ENCODE measurements at places on chromosomes 4 and X.

DNA sequence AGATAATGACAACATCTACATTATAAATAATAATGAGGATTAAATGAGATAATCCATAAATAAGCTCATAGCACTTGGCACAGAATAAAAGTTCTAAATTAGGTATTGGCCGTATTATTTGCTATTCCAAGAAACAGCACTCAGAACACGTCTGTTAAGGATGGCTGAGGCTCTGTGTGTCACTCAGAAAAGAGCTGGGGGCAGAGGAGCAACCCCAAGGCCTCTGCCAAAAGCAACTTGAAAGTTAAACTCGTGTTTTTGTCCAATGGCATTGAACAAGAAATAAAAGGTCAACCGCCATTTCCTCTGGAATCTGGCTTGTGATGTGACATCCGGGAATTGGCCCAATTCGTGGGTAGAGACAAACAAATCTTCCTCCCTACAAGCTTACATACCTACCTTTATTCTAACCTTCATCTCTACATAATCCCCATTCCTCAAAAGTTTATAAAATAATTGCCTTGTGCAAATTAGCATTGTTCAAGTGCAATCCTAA, 42.3 kb upstream of the FAM241A start:
- DNase-seq = no peak

GRCh38 chrX:9318213-9318612, 146.6 kb upstream of the TBL1X start:
- DNase-seq = no peak

GRCh38 chr4:91519155-91519554, 784.6 kb upstream of the GRID2 start:
- no peak for DNase-seq

DNA sequence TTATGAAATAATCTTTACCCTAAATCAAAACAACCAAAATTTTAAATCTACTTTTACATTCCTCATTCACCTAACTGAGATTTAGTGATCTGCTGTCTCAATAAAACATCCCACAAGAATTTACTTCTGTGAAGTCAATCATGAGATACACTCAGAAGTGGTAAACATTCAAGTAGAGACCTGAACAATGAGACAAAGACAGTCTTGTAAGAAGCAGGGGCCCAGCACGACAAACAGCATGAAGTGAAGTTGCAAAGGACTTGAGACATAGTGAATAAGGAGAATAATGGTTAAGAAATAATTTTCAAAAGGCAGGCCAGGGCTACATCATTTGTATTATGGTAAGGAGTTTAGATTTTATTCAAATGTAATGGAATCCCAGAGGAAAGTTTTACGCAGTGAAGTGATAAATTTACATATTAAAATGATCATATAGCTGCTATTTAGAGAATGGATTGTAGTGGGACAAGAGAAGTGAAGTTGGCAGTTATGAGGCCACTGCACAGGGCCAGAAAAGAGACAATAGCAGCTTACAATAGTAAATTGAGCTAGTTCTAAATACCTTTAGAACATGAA, 101.9 kb downstream of the MAB21L2 start:
- no peak for DNase-seq

DNA sequence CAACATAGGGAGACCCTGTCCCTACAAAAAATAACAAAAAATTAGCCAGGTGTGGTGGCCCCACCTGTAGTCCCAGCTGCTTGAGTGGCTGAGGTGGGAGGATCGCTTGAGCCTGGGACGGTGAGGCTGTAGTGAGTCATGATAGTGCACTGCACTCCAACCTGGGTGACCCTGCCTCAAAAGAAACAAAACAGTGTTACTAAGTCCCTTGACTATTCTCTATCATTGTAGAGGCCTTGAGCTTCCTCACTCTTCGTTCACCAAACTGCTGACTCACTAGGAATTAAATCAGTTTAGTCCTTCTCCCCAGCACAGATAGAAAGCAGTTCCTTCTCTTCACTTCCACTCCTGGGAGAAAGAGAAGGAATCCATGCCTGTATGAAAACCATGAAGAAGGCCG, 14.5 kb downstream of the CDS1 start:
- DNase-seq = no peak

- DNase-seq = no peak
Observed at GRCh38 chrX:120207009-120207605, 43.5 kb upstream of the ZBTB33 start.

DNA sequence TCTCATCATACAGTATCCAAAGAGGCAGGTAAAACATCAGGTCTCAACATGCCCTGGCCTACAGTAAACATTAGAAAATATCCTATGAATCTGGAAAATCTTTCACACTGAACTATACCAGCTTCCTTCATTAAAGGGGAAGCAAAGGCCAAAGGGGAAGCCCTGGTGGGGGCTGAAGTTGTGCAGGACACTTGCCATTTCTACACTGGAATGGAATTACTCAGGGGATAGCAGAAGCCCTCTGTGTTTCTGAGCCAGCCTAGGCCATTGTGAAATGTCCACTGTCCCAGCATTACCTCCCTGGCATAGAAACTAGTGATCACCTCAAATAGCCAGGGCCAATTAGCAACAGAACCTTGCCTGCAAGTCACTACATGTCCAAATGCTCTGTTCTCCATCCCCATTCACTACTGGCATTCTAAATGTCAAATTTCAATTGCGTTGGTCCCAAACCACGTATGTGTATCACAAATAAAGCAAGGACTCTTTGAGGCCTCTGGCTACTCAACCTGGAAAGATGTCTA, 429.9 kb downstream of the AFF2 start:
- DNase-seq = no peak

- DNase-seq = no peak
Observed at GRCh38 chr4:158341896-158342295, 131.6 kb downstream of the TMEM144 start.

DNA sequence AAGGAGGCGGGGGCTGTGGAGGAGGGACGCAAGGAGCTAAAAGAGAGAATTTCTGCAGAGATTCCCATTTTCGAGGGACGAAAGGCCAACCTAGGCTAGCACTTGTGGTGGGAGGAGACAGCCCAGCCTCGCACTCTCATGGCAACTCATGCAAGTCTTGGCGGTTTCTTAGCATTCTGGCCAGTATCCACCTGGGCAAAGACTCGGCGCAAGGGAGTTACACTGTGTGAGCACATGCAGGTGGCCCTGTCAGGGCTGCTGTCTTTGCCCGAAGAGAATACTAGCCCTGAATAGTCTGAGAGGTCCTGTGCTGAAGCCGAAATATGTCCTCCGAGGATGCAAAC, 15.5 kb downstream of the MCF2 start:
- no peak for DNase-seq

GRCh38 chrX:65758505-65758904, 91.1 kb downstream of the MSN start:
- no peak for DNase-seq

- peak; percentile 27 for DNase-seq
Observed at GRCh38 chr4:94595880-94596483, 144.2 kb downstream of the PDLIM5 start.

DNA sequence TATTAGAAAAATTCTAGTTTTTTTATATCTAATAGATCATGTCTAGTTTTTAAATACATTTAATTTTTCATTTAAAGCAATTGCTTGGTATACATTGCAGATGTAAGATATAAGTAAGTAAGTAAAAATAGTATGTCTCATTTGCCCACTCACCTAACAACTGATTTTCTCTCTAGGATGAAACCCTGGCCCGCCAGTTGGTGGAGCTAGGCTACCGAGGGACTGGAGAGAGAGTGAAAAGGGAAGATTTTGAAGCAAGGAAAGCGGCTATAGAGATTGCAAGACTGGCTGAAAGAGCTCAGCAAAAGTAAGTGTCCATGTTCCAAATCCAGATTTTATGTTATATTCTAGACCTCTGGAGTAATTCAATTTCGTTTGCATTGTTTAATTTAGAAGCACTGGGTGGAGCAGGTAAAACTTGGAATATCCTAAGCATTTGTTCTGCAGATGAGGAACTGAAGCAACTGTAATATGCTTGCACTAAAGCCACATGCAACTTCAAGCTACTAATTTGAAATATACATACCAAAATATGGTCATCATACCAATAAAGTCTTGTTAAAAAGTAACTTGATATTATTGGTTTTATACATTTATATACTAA, 27.1 kb downstream of the CFAP299 start:
- no peak for DNase-seq

GRCh38 chr4:134777606-134778005, 576.0 kb upstream of the PABPC4L start:
- DNase-seq = no peak

DNA sequence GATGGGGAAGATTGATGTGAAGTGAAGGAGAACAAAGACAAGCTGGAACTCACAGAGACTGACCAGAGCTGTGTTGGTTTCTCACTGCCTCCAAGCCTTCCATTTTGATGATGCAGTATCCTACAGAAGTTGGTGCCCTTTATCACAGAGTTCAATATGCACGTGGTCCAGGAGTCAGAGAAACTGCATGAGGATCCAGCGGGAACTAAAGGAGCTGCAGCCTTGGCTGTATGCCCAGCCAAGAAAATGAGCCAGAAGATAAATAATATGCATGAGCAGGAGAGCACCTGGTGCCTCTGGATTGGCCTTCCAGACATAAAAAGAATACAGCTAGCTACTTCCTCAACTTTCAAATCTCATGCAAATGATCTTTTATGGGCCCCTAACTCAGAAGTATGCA, 44.3 kb upstream of the DCLK2 start:
- no peak for DNase-seq

DNA sequence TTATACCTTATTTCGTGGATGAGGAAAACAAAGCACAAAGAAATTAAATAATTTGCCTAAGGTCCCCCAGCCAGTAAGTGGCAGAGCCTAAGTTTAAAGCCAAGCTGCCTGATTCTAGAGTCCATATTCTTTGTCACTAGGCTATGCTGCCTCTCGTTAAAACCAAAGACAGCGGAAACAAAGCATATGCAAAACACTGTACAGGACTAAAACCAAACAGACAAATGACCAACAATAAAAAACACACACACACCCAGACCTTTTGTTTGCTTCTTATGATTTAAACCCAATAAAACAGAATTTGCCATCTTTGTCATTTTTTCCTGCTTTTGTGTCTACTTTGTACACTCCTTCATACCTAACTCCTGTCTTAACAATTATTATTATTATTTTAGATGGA, 10.1 kb upstream of the VSIG1 start:
- DNase-seq = no peak

DNA sequence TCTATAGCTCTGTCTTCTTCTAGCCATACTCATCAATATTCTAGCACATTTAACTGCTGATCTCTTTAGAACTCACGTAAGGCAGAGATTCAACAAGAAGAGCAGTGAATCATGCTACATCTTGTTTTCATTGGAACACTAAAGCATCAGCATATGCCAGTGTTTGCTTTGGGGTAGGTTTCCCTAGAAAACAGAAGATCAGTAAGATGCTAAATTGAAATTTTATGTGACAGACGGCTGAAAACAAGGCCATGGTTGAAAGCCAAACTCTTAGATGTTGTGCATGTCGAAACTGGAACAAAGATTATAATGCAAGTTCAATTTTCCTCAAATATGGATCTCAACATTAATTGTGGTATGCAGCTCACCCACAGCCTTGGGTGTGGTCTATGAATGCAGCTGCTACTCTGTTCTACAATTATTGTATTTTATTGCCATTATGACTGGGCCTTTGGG, 107.6 kb downstream of the PDLIM5 start:
- DNase-seq = no peak

GRCh38 chr4:125003840-125004239, 291.3 kb upstream of the ANKRD50 start:
- no peak for DNase-seq

- no peak for DNase-seq
Observed at GRCh38 chr4:165965503-165965902, 92.5 kb downstream of the TLL1 start.

DNA sequence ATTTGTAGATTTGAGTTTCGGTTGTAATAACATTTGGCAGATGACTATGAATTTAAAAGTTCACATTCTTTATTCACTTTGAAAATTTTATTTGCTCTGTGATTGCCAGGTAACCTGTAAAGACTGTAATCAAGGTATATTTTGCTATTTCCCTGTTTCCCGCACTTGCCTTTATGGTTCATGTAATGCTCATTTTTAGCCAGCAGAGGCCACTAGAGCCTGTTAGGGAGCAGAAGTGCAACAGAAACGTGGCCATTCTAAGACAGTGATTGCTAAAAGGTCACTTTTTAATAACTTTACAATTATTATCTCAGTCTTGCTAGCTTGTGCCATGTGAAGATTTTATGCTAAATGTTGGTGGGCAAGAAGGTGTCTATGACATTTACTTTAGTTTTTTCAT, 12.4 kb downstream of the YIPF6 start:
- no peak for DNase-seq

- DNase-seq = no peak
Observed at GRCh38 chrX:68409194-68409593, 24.1 kb downstream of the OPHN1 start.

GRCh38 chrX:50111742-50112141, 89.1 kb downstream of the AKAP4 start:
- no peak for DNase-seq
